ENCODE measurements at places on chromosomes 13 and 19.

DNA sequence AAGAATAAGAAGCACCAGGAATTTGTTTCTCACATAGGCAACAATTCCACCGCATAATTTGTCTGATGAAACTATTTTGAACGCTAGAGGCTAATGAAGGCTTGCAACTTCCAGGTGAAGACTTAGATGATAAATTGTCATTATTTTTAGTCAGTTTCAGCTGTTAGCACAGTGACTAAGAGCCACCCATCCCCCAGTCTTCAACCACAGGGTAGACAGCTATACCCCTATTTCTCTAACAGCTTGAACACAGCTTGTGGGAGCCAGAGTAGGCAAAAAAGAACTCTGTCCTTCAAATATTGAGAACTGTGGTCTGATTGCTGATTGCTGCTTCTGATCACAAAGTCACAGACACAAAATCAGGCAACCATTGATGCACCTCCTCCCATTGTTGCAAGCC lies 1124.8 kb upstream of the PRR20A start:
- DNase-seq = no peak

DNA sequence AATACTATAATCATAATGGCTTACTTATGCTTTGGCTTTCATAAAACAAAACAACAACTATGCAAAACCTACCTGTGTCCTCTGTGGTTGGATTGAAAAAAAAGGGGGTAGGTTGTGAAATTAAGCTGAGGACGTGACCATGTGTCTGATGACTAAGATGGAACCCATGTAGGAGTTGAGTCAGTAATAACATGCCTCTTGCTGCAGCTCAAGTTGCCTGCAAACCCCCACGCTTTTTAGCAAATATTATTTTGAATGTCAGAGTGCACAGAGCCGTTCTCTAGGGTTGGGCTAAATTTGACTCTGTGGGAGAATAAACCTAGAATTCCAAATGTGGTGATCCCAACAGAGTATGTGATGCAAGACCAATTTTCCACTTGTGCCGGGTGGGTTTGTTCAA lies 209.3 kb downstream of the KCNRG start:
- no peak for DNase-seq

DNA sequence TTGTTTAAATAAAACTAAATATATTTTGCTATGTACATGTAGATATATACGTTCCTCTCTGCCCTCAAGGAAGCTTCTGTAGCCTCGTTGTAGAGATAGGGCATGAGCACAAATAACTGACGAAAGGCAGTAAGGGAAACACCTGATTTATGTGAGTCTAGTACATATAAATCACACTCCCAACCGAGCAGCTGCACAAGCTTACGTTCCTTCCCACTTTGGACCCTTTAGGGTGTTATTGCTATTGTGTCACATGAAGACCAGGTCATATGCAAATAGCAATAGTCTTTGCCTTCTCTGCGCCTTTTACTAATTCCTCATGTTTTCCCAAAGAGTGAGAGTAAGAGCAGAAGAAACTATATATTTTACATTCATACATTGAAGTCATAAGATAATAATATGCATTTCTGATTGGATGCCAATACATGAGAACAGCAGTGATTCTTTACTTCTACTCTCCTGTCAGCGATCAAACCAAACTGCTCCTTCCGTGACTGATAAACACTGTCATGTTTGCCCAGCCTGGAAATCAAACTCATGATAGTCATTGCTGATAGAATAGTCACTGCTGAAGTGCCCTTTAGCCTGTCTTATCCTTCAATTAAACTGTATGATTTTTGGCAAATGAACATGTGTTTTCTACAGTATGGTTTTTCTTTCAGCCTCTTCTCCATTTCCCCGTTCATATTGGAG lies 127.2 kb upstream of the MAB21L1 start:
- DNase-seq = no peak

- DNase-seq = no peak
Measured at GRCh38 chr13:108056278-108056677, 159.1 kb downstream of the LIG4 start.

GRCh38 chr13:46542833-46543232 lies 10.1 kb upstream of the LRCH1 start:
- DNase-seq = no peak

DNA sequence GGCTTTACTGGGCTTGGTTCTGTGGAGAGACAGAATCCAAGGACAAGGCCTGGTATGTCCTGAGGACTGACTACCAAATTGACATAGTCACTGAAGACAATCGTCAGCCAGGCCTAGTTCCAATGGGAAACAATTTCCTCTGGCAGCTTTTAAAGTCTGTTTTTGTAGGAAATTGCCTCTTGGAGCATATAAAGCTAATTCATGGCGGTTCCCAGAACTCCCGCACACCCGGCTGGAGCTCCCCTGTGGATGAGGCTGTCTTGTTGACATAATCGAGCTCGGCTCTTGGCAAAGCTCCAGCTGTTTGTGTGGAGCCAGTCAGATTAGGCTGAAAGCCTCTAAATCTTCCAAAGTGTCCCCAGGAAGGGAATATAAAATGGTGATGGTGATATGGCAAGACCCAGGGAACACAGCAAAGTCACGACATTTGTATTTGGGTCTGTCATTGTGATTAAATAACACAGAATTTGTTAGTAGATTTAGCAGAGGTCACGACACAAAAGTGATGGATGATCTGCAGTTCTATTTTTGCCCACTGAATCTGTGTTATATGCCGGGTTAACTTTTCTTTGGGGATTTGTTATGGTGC lies 395.0 kb downstream of the PCDH9 start:
- peak; percentile 90 for DNase-seq

DNA sequence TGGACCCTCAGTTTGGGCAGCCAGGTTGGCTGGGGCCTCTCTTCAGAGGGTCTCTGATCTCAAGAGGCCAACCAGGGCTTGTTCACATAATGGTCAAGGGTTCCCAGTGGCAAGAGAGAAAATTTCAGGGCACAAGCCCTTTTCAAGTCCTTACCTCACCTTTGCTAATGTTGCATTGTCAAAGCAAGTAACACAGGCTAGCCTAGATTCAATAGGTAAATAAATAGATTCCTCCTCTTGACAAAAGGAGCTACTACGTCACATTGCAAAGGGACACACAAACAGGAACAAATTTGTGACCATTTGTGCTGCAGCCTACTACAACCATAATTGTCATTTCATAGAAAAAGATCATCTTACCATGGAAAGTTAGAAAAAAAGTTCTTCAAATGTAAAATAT lies 33.9 kb upstream of the FRY start:
- no peak for DNase-seq

DNA sequence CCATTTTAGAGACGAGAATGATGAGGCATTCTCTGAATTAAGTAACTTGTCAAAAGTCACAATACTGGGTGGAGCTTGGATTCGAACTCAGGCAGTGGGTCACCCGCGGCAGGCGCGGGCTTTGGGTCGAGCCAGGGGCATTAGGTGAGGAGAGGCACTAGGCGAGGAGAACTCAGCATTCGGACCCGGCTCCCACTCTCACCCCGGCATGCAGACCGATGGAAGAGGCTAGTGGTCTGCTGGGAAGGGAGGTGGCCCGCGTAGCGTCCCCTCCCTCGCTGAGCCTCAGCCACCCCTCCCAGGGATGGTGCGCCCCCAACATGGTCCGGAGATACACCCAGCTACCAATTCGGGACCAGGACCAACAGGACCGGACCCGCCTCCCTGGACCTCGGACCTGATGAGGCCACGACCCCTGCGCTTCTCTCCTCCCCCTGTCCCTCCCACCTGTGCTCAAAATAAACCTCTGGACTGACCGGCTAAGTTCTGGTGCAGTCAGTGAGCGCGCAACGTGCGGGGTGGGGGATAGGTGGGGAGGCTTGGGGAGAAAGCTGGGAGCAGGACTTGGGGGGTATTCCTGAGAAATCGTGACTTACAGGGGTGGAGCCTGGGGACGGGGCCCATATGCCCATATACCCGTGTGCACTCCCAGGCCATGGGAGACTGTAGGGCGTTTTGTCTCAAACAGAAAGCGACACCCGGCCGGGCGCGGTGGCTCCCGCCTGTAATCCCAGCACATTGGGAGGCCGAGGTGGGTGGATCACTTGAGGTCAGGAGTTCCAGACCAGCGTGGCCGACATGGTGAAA lies 1.3 kb upstream of the SNAPC2 start:
- peak; percentile 20 for DNase-seq

GRCh38 chr13:92433963-92434362 lies 792.6 kb upstream of the GPC6 start:
- no peak for DNase-seq

- no peak for DNase-seq
Measured at GRCh38 chr13:55816976-55817601, 1323.6 kb upstream of the PRR20A start.

GRCh38 chr13:28376604-28377003 lies 118.3 kb downstream of the FLT1 start:
- no peak for DNase-seq

- DNase-seq = no peak
Measured at GRCh38 chr19:7427944-7428343, 60.9 kb downstream of the PEX11G start.

GRCh38 chr13:85601526-85601925 lies 197.7 kb downstream of the SLITRK6 start:
- no peak for DNase-seq

DNA sequence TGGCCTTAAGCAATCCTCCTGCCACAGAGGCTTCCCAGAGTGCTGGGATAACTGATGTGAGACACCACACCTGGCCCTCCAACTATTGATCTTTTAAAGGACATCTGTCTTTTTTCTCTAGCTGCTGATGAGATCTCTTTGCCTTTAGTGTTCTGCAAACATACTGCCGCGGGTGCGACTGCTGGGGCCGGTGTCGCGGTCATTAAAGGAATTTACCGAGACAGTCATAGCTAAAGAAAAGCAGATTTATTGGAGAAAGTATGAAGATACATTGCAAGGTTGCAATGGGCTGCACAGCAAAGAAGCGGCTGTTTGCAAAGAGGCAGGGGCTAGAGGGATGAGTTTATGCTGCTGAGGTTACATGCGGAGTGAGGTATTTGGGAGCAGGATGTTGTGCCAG lies 31.2 kb upstream of the LRRC4B start:
- DNase-seq = no peak

DNA sequence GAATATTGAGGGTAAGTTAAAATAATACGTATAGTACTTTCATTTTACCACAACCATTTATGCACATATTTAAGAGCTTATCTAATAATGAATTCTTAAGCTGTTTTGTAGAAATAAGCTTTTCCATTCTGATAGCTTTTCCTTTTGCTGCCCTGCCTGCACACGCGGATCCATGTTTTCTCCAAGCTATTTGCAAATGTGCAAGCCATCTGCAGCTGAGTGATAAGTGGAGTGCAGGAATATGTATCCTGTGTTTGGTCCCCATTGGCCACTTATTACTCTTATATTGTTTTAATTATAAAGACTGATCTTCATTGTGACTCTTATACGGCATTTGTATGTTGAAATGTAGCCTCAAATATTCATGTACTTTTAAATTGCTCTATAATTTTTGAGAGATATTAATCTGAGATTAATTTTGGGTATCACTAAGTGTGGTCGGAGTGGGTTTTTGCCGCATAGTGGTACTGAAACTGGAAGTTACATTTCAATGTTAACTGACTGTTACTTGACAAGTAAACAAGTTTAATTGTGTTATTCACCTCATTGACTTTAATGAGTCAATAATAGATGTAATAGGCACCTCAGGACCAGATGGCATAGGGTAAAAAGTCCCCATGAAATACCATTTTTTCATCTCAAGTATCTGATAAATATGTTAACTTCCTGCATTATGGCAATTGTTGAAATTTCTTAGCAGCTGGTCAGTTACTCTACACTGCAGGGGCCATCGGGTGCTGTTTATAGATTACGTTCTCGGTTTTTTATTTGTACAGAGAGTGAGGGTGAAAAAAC lies 1567.4 kb downstream of the EFNB2 start:
- no peak for DNase-seq

DNA sequence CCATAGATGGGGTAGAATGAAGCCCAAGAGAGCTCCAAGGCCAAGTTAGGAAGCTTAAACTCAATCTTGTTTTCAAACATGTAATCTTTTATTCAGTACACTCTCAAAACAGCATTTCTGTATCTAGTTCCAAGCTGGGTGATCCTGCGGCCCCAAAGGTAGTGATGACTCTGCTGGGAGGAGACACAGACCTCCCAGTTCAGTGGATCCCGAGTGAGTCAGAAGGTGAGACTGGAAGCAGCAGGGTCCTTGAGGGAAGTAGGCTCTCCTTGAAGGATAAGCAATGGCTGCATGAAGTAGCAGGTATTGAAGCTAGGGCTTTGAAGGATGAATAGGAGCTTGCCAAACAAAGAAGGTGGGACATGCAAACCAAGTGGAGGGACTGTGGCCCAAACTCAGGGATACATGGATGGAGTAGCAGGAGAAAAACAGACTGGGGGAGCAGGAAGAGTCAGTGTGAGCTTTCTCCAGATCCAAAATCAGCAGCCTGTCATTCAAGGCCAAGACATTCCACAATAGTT lies 9.6 kb downstream of the TINCR start:
- no peak for DNase-seq

DNA sequence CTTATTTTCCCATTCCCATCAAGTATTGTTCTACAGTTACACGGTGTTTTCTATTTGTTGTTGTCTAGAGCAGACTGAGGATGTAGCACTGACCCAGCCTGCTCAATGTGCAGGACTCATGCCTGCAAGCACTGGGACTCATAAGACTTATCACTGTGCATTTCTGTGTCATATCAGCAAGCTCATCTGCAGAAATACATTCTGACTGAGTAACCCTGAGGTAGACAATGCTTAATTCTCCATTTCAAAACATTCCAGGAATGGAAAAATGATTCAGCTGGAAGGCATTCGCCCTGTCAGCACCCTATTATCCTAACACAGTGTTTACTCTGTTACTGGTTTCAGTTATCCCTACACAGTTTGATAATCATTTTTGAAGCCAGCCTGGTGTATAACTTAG lies 2506.4 kb downstream of the PCDH9 start:
- DNase-seq = peak; percentile 71

DNA sequence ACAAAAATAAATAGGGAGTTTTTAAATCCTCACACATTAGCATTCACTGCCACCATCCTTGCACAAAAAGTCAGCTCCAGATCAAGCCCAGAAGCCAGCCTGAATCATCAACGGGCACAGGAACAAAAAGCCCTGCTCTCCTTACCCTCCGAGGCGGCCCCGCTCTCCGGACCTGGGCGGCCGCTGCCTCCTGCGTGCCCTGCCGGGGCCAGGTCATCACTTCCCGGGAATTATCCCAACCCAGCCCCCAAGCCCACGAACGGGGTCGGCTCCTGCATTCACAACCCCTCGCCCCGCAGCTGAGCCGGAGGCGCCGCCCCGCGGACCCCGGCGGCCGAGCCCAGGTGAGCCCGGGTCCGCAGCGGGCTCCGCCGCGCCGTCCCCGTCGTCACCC lies 754 bp downstream of the DNAJB1 start:
- DNase-seq = peak; percentile 19

GRCh38 chr13:26980099-26981031 lies 191.2 kb downstream of the USP12 start:
- no peak for DNase-seq

GRCh38 chr13:31236211-31236786 lies 36.5 kb downstream of the B3GLCT start:
- DNase-seq = peak; percentile 53
